IMR-90 (cell line): ENCODE measurements at places on chromosomes 12 and 14. TPM values are rescaled to one million over a fixed set of nuclear protein-coding genes. Genes with fewer than 3 reads are reported as not detected.

Gene NPFF
- polyA plus RNA-seq: not detected in 2 replicates

- DNase-seq: no peak
- H3K27ac ChIP-seq: no peak overlapping the region
- H3K27me3 ChIP-seq: peaks cover 19% of the 10 kb centered on the region
- no peak overlapping the region for H3K4me3 ChIP-seq
- no peaks in the 10 kb centered on the region for H3K4me1 ChIP-seq
Measured at GRCh38 chr12:5343711-5344110, 88.2 kb upstream of the NTF3 start.

Gene MBD6
- polyA plus RNA-seq: 7.9 and 9.3 TPM in 2 replicates

DNA sequence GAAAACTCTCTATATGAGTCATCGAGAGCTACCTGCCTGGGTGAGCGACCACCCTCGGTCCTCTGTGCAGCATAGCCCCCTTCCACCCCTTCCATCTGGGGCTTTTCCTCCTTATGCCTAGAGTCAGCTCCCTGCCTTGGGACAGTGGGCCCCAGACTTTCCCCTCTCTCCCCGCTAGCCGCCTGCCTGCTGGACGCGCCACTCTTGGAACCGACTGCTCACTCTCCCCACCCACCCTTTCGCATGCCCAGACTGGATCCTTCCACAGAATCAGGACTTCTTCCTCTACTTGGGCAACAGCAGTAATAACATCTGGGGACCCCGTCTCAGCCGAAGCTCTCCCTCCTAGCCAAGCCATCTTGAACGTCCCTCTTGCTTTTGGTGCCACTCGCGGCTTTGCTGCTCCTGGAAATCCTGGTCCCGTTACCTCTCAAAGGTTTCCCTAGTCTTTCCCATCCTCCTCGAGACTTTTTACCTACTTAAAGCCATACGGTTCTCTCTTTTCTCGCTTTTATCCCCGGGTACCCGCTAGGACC, 671 bp downstream of the ESYT1 start:
- no peak for DNase-seq
- H3K4me3 ChIP-seq: peak overlapping the region; percentile 75
- peaks cover 6% of the 10 kb centered on the region; the same call in 1 of the 2 replicates for H3K4me1 ChIP-seq
- H3K27me3 ChIP-seq: no peaks in the 10 kb centered on the region

DNA sequence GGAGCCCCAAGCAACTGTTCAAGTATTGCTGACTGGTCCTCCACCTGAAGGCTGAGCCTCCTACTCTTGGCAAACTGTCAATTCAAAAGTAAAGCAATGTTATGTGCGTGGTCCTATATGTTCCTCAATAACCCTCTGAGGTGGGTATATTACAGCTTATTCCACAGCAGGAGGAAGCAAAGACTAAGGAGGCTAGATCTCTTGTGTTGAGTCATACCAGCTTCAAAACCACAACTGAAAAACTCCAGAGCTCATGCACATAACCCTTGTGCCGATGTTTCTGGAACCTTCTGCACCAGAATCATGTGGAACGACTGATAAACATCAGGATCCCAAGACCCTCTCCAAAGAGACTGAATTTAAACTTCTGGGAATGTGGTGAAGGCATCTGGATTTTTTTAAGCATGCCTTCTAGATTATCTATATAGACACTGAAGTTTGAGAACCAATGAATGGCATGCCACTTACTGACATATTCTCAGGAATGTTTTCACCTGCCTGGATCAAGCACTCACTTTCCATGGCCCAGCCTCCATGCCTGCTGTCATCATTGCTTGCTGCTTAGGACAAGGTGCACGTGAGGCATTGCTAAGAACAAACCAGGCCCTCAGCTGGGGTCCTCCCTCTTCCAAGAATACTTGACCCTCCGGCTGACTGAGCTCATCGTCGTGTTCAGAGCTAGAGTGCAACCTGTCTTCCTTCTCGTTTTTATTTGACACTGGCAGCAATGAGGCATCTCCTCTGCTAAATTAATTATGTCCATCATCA, 194.7 kb downstream of the BCL11B start:
- H3K27me3 ChIP-seq: no peaks in the 10 kb centered on the region
- H3K27ac ChIP-seq: no peak overlapping the region
- H3K4me1 ChIP-seq: no peaks in the 10 kb centered on the region
- H3K4me3 ChIP-seq: no peak overlapping the region
